Left lobe of liver (tissue), 2 donors: ENCODE measurements at places on chromosomes 6 and 20.

DNA sequence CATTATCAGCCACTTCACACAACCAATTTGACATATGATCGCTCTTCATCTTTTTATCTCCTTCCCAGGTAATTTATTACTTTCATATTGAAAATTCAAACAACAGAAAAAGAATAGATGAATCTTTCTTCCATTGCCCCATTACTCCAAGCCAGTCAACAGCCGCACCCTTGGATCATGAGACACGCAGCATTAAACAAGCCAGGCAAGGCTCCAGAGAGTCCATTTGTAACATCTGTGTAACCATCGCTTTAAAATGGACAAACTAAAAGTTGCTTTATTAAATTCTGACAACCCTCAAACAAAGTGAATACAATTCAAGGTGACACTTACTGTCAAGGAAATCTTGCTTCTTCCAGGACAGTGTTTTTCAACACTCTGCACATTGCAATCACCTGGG is 200.3 kb downstream of the EPM2A start:
- no peak for DNase-seq

DNA sequence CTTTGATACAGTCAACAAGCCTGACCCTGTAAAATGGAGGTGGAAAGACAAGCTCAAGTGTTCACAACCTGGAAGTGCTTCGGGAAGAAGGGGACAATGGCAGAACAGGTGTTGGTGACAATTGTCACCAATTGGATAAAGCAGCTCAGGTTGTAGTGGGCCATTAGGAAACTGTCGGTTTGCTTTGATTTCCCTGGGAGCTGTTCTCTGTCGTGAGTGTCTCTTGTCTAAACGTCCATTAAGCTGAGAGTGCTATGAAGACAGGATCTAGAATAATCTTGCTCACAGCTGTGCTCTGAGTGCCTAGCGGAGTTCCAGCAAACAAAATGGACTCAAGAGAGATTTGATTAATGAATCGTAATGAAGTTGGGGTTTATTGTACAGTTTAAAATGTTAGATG is 15.0 kb downstream of the CCR6 start:
- DNase-seq = no peak

DNA sequence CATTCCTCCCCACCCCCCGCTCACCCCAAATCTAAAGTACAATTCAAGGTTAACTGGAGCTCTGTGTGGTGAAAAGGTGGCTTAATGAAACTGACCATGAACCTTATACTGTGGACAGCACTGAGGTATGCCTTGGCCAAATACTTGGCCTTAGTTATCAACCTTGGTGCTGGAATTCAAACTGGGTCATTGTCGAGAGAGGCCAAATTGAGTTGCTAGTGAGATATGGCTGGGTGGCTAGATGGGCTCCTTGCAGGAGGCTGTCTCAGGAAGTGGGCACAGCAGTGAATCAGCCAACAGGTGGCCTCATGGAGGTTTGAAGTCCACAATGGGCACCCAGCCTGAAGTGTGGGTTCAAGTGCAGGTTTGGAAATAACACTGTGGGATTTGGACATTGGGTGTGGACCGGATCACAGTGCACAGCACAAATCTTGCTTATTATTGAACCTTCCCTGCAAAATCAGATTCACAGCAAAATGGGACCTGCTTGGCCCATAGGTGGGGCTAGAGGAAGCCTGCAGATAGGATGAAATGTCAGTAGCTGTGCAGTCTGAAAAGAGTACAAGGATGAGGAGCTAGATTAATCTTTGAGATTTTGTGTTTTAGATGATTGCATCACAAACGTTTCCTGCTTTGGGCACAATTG is 5.6 kb upstream of the BTBD3 start:
- DNase-seq = no peak

DNA sequence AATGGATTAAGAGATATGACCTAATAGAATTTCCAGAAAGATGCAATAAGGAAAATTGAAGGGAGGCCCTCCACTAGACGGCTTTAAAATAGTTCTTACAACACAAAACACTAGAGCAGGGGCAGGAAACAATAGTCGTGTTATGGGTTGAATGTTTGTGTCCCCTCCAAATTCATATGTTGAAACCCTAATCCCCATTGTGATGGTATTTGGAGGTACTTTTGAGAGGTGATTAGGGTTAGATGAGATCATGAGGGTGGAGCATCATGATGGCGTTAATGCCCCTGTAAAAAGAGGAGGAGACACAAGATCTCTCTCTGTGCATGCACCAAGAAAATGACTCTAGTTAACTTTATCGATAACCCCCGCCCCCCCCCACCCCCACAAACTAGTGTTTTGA is 104.0 kb upstream of the HMGN3 start:
- DNase-seq = no peak

GRCh38 chr6:88983532-88983931 is 20.1 kb upstream of the RNGTT start:
- DNase-seq = no peak

DNA sequence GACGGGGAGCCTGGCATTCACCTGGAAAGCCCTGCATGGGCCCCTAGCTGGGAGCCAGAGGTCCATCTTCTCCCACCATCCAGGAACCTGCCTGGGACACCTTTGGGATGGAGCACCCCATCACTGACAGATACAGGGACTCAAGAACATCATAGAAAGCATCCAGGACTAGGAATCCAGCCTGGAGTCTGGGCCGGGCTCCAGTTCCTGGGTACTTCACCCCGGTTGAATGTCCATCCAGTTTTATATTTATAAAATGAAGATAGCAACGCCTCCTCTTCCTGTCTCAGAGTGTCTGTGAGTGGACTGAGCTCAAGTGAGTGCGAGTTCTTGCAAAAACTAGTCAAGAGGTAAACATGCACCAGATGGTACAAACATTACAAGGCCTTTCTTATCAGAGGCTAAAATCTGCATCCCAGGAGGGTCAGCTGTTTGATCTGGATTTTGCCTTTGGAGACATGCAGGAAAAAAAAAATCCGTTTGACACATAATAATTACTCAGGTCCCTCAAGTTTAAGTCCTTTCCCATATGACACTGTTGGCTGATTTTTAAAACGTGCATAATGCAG is 27.4 kb downstream of the ZC3H12D start:
- no peak for DNase-seq

- no peak for DNase-seq
Observed at GRCh38 chr6:45714741-45715507, 300.7 kb downstream of the CLIC5 start.

DNA sequence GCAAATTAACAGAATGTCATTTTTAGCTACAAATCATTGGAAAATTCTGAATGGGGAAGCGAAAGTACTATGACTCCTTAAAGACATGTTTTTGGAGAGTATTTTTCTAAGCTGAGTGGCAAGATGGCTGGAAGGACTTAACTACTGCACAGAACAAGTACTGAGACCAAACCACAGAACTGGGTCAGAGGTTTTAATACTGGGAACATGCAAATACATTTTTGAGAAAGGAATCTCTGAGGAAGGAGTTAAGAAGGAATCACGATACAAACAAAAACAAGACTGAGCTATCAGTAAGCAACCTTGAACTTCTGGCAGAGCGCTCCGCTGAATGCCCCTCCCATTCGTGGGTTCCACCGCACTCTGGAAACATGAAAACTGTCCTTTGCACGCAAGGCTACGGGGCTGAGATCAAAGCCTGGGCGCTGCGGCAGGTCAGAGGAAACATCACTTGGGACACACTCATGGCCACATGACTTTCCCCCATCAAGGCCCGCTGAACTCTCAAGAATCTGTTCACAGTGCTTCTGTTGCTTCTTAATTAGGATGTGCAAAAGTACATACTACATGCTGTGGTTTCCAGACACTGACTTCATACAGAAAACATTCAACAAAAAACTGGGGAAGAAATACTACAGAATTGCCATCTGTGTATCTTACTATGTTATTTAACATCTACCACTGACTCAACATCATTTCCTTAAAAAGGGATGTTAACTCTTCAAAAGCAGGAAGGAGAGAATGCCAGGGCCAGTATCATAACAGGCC is 27.8 kb downstream of the SLC23A2 start:
- peak; percentile 91 for DNase-seq

DNA sequence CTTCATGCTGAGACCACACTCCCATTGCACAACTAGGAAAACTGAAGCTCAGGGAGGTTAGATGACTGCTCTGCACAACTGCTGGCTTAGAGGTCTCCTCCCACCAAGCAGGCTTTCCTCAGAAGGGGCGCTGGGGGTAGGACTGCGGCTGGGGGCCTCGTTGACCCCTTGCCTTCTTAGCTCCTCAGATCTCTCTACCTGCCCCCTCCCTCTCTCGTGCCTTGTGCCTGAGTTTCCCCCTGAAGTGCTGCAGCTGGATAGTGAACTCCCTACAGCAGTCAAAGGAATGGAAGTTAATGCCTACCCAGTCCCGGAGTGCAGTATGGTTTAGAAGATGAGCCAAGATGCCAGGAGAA is 149.8 kb downstream of the GRM4 start:
- DNase-seq = no peak

DNA sequence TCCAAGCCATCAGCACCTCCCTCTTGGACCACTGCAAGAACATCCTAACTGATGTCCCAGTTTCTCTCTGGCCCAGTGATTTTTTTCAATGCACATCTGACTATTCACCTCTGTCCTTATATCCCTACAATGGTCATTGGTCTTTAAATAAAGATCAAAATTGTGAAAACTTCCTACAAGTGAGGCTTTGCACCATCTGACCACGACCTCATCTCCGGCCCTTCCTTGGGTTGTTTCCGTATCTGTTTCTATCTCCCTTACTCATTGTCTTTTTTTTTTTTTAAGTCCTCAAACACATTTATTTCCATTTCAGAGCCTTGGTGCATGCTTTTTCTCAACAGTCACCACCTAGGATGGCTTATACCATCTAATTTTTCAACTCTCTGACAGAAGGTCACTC is 88.1 kb downstream of the IPCEF1 start:
- DNase-seq = no peak

DNA sequence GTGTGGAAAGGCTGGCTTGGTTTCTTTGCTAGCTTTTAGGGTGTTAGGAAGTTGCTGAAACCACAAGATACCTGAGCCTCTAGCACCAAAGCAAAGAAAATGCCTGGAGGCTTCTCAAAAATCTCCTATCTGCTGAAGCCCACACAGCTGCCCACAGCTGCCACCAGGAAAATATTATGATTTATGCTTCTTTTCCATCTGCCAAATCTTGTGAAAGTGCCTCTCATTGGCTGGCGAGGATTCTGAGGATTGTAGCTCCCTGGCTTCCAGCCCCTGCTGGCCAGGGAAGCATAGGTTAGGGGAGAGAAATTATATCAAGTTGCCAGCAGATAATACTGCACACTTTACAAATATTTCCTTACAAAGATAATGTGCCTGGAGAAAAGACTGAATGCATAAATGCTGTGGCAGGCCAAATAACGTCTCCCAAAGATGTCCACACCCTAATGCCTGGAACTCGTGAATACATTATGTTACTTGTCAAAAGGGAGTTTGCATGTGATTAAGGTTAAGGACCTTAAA is 98.4 kb downstream of the MRPL14 start:
- DNase-seq = no peak

GRCh38 chr6:41748542-41748941 is 1.3 kb upstream of the PGC start:
- no peak for DNase-seq

DNA sequence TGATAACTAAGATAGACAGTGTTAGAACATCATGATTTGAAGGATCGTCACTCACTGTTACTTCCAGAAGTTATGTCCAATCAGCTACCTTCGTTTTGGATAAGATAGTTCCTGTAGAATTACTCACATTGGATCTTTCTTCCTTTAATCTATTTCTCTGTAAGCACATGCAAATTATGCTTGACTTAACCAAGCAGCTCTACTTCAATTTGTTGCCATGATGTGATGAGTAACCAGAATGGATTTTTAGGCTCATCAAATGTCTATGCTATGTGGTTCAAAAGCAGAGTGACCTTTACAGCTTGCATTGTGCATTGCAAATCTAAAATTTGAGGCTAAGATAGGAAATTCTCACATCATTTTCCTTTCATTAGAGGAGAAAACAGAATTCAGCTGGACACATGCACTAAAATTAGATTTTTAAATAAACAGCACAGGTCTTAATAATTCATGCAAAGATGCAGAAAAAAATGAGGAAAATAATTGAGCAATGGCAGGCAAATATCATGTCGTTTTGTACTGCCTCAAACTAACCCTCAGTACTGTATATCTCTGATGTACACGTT is 76.7 kb upstream of the ZFP64 start:
- DNase-seq = no peak

DNA sequence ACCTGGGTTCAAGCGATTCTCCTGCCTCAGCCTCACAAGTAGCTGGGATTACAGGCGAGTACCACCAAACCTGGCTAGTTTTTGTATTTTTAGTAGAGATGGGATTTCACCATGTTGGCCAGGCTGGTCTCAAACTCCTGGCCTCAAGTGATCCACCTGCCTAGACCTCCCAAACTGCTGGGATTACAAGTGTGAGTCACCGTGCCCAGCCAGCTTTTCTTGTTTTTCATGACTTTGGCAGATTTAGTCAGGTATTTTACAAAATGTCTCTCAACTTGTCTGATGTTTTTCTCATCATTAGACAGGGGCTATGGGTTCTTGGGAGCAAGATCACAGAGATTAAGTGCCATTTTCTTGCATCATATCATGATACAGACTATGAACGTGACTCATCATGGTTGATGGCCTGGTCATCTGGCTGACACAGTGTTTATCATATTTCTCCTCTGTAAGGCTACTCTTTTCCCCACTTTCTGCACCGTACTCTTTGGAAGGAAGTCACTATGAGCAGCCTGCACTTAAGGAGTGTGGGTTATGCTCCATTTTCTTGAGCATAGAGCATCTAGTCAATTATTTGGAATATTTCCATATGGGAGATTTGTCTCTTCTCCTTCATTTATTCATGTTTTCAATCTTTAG is 67.8 kb downstream of the RNF182 start:
- no peak for DNase-seq

GRCh38 chr6:168155821-168156741 is 77.1 kb upstream of the FRMD1 start:
- no peak for DNase-seq

GRCh38 chr6:110421749-110422443 is 6.5 kb upstream of the DDO start:
- no peak for DNase-seq

- DNase-seq = no peak
Observed at GRCh38 chr20:3246682-3247081, 7.7 kb upstream of the SLC4A11 start.

DNA sequence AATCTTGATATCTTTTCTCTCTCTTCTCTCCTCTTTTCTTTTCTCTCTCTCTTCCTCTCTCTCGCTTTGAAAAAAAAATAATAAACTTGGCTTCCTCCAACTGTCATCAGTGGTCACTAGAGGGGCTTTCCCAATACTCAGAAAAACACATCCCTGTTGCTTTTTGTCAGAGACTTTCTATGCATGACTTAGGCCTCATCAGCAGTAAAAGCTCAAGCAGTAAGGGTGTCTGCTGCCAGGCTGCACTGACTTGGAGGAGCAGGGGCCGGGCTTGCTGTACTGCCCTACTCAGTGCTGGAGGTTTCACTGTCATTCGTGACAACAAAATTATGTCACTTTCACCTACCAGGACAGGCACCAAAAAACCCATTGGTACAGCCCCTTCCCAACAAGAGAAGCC is 272.0 kb downstream of the ADGB start:
- no peak for DNase-seq

GRCh38 chr6:156977527-156978291 is 200.5 kb downstream of the ARID1B start:
- no peak for DNase-seq

- DNase-seq = no peak
Observed at GRCh38 chr6:145699462-145699861, 35.9 kb downstream of the EPM2A start.

GRCh38 chr20:10563935-10564492 is 109.8 kb downstream of the JAG1 start:
- DNase-seq = no peak

GRCh38 chr6:72976484-72976883 is 248.8 kb downstream of the KHDC1L start:
- DNase-seq = no peak

- no peak for DNase-seq
Observed at GRCh38 chr6:100088009-100088408, 94.0 kb upstream of the MCHR2 start.
